Stimulated activated CD4-positive, alpha-beta T cell treated with anti-CD3 and anti-CD28 coated beads, Interleukin-1b, Interleukin-23, amount 100 ng/mL, for 24 hours (primary cell): ENCODE measurements at places on chromosomes 6 and 20.

- no peak for DNase-seq
Observed at GRCh38 chr6:135738636-135739035, 112.9 kb upstream of the PDE7B start.

- no peak for DNase-seq
Observed at GRCh38 chr6:11972806-11973205, 39.3 kb upstream of the HIVEP1 start.

GRCh38 chr6:17705778-17706579 lies 746 bp downstream of the NUP153 start:
- peak; percentile 86 for DNase-seq

DNA sequence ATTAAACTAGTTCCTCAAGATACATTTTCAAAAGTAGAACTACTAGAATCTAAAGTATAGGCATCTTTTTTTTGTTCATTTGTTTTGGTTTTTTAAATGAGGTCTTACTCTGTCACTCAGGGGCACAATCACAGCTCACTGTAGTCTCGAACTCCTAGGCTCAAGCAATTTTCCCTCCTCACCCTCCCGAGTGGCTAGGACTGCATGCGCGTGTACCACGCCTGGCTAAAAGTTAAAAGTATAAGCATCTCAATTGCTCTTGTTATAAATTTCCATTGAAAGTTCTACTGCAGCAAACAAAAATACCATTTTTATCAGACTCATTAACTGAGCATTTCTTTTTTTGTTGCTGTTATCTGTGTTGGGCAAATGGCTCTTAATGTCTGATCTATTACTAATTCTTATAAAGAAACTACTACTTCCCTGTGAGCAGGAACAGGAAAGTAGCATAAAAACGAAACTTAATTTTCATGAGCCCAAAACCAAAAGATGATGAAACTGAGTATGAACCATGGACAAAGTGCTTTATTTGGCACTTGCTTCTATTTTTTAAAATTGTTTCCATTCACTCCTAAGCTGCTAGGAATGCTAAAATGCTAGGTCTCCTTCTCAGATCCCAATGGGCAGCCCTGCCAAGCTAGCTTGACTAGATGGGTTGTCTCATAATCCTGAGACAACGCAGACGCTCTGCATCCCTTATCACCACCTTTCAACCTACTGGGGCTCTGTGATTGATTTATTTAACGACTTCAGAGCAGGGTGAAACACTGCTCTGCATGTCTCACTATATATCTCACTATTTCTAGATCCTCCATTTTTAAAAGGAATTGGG lies 36.9 kb downstream of the TRPC4AP start:
- no peak for DNase-seq

- DNase-seq: no peak
Observed at GRCh38 chr6:2743280-2744208, 7.2 kb downstream of the MYLK4 start.
